Cardiac atrium fibroblast (primary cell): ENCODE measurements at places on chromosomes 1 and 21. TPM values are rescaled to one million over a fixed set of nuclear protein-coding genes. Genes with fewer than 3 reads are reported as not detected.

PRMT6 gene
- 12.1 and 13.9 TPM in 2 replicates for total RNA-seq

FAM163A gene
- total RNA-seq = not detected in 2 replicates

DSCAM gene
- total RNA-seq = under 0.01 and 0.18 TPM in 2 replicates

TM2D1 gene
- 54.0 and 84.4 TPM in 2 replicates for total RNA-seq

LHX4 gene
- total RNA-seq = not detected in 2 replicates

SFN gene
- total RNA-seq = not detected in 2 replicates

NMNAT2 gene
- 3.2 and 3.4 TPM in 2 replicates for total RNA-seq
